CD8-positive, alpha-beta T cell (primary cell): ENCODE measurements at places on chromosomes 13 and 19.

- DNase-seq = no peak
Observed at GRCh38 chr19:28018499-28018898, 1194.5 kb downstream of the UQCRFS1 start.

DNA sequence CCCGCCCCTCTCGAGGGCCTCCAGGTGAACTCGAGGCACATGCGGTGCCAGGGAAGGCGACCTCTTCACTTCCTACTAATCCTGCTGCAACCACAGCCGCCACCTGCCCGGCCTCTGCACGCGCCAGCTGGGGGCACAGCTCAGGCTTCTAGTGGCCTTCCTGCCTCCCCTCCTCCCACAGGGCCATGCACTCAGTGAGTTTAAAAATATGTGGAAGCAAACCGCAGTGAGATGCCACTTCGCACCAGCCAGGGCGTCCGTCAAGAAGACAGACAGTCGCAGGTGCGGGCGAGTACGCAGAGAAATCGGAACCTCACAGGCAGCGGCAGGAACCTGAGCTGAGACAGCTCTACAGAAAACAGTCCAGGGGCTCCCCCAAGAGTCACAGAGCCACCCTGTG is 10.4 kb downstream of the LMNB2 start:
- DNase-seq = peak; percentile 60

GRCh38 chr19:29285187-29285687 is 72.3 kb upstream of the UQCRFS1 start:
- DNase-seq = no peak

GRCh38 chr13:43758834-43759233 is 27.9 kb downstream of the ENOX1 start:
- no peak for DNase-seq

GRCh38 chr13:60019119-60019993 is 144.4 kb downstream of the DIAPH3 start:
- no peak for DNase-seq

DNA sequence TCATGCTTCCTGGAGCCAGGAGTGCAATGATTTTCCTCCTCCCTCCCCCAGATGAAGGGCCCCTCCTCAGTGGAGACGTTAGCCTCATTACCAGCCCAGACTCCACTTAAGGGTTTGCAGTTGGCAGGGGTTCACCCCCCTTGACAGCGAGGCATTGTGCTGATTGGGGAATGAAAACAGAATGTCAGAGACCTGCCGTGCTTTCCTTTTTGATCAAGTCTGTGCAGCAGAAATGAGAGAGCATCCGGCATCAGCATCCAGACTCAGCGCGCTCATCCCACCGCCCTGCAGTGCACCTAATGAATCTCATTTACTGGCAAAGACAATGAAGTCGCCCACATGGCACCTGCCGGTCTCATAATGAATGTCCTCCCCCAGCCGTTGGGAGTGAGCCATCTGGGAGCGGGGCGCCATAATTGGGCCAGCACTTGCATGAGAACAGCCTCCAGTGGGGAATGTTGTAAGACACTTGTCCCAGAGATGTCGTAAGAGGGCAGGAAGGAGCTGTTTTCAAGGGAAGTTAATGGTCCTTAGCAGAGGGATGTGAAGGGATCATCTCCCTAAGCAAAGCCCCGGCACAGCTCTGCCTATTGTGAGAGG is 98.3 kb upstream of the UQCRFS1 start:
- no peak for DNase-seq

- no peak for DNase-seq
Observed at GRCh38 chr13:106651442-106651841, 83.5 kb upstream of the ARGLU1 start.

GRCh38 chr19:4051175-4052101 is 15.3 kb downstream of the ZBTB7A start:
- DNase-seq = no peak

- no peak for DNase-seq
Observed at GRCh38 chr19:1910177-1910576, 5.0 kb downstream of the ADAT3 start.

DNA sequence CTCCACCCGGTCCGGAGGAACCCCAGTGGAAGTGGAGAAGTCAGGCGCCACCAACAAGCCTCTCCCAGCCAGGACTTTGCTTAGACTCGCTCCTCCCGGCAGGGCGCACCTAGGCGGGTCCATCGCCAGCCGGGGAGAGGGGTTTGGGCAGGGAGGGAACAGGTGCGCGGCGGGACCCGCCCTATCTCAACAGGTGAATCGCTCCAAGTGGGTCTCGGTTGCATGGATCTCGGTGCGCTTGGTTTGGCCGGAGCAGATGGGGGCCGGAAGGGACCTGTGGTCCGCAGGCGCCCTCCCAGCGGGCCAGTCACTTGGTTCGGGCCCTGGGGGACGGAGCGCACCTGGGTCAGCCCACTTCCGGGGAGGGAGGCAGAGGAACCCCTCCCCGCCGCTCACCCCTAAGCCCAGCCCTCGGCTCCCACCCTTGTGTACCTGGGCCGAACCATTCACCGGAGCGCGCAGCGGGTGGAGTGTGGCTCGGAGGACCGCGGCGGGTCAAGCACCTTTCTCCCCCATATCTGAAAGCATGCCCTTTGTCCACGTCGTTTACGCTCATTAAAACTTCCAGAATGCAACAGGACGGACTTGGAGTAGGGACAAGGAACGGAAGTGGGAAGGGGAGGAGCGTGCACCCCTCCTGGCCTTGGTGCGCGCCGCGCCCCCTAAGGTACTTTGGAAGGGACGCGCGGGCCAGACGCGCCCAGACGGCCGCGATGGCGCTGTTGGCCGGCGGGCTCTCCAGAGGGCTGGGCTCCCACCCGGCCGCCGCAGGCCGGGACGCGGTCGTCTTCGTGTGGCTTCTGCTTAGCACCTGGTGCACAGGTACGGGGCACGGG is at the start of gene LSR:
Gene LSR (plus strand): TSS at position 693 of the 836 bp plus-strand sequence. CDS start 21 bp downstream, at position 714.
- DNase-seq = peak; percentile 86

GRCh38 chr19:21023901-21024300 is 3.4 kb downstream of the ZNF430 start:
- DNase-seq = no peak

DNA sequence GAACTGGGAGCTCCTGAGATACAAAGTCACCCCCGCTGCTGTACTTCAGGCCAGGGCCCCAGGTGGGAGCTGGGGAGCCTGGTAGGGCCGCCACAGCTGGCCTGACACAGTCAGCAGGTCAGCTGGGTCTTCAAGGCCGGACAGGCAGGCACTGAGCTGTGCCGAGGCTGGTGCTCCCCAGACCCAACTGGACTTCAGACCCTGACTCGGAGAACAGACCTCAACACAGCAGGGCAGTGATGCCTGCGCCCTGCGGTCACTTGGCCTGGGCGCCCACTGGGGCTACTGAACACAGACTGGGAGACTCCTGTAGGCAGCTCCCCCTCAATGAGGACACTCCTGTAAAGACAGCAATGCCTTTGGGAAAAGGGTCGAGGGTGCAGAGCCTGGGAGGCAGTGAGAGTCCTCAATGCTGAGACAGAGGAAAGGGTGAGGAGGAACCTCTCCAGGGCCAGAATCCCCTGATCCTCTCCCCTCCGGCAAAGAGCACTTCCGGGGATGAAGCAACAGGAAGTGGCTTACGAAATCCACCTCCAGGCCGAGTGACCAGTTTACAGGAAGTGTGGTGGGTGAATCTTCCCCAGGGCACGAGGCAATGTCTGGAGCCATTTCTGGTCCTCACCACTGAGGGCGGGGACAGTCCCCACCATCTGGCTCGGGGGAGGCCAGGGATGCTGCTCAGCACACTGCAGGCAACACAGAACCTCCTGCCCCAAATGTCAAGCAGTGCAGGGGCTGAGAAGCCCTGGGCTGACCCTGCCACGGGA is 40.8 kb upstream of the ISYNA1 start:
- peak; percentile 79 for DNase-seq

DNA sequence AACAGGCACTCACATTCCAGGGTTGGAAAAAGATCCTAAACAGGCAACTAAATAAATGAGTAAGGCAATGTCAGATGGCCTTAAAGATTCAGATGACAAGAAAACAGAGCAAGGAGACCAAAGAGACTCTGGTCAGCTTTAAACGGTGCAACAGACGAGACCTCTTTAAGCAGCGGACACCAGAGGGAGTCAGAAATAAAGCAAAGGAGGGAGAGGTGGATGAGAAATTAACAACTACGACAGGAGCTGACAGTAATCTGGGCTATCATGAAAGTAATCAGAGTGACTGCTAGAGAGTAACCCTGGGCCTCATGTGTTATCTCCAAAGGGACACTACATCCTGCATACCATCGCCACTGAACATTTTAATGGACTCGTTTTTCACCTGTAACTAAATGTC is 1.1 kb downstream of the ZNF550 start:
- no peak for DNase-seq

- no peak for DNase-seq
Observed at GRCh38 chr19:19457671-19458070, 52.2 kb downstream of the GATAD2A start.

DNA sequence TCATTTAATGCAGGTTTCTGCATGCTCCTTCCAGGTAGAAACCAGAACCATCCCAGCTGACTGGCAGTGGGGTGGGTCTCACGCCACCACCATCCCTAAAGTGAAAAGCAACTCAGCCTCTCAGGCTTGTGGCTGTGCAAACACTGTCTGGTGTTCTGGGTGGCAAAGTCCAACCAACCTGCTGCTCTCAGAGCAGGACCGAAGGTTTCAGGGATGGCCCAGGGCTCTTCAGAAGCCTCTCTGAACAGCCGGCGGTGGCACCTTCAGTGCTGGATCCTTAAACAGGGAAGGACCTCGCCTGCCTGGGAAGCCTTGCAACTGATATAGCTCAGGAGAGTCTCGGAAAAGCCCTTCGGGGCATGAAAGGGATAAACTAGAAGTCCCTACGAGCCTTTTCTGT is 100.8 kb downstream of the COL4A1 start:
- DNase-seq = no peak

GRCh38 chr19:47882890-47883289 is 3.2 kb downstream of the SULT2A1 start:
- DNase-seq = no peak

DNA sequence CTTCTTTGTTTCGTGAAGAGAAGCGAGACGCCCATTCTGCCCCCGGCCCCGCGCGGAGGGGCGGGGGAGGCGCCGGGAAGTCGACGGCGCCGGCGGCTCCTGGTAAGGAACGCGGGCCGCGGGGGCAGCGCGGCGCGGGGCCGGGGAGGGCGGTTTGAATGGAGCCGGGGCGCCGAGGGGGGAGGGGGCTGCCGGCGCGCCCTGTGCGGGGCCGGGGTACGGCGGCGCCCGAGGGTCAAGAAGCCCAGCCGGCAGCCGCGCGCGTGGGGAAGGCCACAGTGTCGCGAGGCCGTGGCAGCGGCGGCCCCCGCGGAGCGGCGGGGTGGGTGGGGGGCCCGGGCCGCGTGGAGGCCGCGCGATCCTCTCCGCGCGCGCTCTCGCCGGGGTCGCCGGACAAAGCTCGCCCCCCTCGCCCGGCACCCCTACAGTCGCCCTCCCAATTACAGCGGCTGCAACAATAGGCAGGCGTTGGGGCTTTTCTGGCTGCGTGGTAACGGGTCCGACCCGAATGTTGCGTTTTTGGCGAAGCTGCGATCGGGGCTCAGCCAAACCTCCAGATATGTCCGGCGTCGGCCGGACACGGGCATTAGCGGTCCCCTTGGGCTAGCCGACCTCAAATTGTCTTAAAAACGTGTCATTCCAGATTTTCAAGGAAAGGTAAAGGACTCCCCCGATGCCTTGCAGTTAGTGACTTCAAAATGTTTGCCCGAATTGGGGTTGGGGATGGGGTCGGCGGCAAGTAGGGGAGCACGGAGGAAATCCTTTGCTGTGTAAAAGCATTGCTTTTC is 437 bp downstream of the SMARCA4 start:
- no peak for DNase-seq

GRCh38 chr19:48695743-48696352 is at the start of gene FUT2:
Gene FUT2, plus strand, starts transcription at chr19:48695971. Its CDS starts 6,986 bp downstream, at chr19:48702957.
- DNase-seq = no peak

DNA sequence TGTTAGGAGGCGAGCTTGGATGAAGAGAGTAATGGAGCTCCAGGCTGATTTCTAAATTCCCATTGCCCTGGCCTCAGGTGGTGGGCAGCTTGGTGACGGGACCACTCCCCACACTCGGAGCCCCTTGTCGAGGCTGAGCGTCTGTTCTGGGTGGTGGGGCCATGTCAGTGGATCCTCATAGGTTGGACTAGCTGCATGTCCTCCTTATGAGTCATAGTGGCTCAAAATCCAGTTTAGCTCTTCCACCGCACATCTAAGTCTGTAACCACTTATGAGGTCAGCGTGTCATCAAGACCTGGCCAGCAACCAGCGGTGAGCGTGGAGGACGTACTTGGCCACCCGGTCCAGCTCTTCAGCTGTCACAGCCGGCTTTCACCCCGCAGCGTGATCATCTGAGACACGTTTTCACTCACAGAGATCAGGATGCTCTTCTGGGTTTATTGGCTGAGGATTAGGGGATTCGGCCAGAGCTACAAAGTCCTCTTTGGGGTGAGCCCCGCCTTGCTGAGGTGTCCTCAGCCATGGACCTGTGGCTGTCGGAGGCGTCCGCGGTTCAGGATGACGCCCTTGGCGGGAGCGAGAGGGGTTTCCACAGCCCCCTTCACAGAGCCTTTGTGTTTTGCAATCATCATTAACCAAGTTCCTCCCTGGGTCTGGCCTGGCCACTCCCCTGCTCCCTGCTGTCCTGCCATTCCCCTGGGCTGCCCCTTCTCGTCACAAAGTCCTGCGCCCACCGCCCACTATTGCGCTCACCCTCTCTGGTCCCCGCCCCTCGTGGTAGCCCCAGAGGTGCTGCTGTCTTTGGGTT is 41.9 kb downstream of the ADPRHL1 start:
- DNase-seq = no peak

DNA sequence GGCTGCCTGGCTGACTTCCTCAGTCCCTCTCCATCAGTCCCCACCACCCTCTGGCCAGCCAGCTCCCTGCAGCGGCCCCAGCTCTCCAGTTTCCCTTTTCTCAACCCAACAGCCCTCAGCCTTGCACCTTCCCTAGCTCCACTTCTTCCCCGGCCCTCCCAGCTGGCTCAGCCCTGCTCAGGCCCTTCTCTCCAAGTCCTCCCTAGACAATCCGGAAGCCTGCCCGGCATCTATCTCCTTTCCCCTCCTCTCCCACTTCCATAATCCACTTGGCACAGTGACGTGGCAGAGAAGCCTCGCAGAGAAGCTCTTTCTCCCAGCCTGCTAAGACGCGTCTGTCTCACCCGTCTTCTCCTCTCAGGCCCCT is 1.1 kb downstream of the UBXN6 start:
- DNase-seq = no peak

DNA sequence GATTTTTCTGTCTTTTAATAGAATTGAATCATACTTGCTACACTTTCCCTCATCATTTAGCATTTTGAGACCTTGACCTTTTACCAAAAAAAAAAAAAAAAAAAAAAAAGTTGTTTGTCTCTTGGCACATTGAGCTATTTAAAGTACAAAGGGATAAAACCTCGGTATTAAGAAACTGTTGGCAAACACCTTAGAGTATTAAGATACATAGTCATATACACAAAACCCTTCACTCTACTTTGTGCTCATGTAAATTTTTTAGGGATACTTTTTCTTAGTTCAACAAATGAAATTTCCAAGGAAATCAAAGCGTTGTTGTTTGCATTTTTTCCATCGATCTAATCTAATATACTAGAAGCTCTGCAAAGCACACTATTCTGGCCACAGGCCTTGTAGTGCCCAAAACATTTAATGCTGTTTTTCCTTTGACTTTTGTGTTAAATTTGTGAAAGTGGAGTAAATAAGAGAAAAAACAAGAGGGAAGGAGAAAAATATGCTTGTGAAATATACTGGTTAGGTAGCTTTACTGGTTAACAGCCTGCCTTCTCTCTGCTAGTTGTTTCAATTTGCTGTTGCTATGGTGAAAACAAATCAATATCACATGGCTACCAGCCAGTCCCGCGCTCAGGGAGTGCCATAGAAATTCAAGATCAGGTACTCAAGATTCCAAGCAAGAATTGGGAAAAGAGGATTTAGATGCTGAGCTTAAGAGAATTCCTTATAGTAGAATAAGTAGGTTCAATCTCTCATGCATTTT is 2.6 kb downstream of the MBNL2 start:
- DNase-seq = no peak
